ENCODE measurements at places on chromosomes 7 and 10.

- DNase-seq = no peak
Observed at GRCh38 chr10:20202337-20202736, 386.1 kb downstream of the PLXDC2 start.

DNA sequence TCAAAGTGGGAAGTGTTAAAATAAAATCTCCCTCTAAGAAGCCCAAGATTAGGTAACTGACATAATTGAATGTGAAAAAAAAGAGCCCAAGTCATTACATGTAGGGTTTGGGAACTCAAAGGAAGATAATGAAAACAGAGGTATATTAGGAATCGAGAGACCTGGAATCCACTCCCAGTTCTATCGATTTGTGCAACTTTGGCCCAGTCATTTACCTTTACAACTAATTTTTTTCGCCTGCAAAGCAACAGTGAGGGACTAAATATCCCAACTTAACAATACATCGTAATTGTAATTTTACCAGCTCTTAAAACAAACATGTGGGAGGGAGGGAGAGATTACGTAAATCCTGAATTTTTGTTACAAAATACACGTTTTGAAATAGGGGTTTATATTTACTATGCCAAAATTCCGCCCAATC, 1.4 kb downstream of the MINDY3 start:
- no peak for DNase-seq

DNA sequence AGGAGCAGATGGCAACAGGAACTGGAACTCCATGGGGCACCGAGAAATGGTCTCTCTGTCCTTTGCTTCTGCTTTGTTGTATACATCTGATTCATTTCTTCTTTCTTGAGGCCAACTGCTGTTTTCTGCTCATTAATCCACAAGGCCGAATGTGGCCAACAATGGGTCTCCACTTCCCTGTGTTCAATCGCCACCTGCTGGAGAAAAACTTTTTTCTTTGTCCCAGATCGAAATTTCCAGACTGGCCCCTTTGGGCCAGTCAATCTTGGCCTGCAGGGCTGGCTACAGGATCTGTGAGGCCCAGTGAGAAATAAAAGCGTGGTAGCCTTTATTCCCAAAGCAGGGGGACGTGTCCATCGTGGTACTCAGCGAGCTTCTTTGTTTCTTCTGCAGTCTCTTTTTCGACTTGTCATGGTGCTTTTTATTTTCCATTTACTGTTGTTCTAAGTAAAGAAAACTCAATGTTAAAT, 58.8 kb downstream of the PARP12 start:
- DNase-seq = peak; percentile 24

GRCh38 chr10:15419279-15419874, 48.3 kb upstream of the FAM171A1 start:
- no peak for DNase-seq

- no peak for DNase-seq
Observed at GRCh38 chr10:18230794-18231193, 90.6 kb downstream of the CACNB2 start.

GRCh38 chr7:121026159-121026558, 37.6 kb downstream of the CPED1 start:
- no peak for DNase-seq

DNA sequence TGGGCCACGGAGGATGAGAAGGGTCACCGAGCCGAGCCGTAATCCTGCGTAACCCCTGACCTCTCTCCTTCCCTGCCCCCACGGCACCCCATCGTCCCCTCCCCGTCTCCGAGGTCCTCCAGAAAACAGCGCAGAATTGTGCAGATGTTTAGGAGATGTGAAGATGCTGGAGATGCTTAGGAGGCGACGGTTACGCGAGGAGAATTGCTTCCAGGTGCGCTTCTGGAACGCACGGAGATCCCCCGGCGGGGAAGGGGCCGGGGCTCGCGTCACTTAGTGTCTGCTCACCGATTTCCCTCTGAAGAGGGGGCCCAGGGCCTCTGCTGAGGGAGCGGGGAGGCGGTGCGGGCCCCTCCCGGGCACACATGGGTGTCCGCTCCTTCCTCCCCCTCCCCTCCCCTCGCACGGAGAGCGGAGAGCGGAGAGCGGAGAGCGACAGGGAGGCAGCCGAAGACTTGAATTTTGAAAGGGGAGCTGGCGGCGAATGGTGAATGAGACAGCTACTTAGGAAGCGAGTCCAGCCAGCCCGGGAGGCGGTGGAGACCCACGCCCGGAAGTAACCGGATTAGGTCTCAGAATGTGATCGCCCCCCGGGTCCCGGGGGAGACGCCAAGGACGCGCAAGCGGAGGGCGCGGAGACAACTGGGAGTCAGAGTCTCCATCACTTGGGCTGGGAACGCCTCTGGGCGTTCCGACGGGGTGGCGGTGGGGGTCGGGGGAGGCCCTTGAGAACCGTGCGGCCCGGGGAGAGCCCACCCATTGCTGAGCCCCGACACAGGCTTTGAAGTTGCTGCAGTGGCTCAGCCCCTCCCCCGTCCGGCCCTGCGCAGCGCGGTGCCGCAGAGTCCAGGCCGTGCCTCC, 8.7 kb upstream of the EN2 start:
- no peak for DNase-seq

Data from NCI-H1930 (cell line).